Stimulated activated CD4-positive, alpha-beta T cell treated with anti-CD3 and anti-CD28 coated beads, Interleukin-4, amount 100 ng/mL, for 4 hours (primary cell): ENCODE measurements at places on chromosomes 11 and 22.

DNA sequence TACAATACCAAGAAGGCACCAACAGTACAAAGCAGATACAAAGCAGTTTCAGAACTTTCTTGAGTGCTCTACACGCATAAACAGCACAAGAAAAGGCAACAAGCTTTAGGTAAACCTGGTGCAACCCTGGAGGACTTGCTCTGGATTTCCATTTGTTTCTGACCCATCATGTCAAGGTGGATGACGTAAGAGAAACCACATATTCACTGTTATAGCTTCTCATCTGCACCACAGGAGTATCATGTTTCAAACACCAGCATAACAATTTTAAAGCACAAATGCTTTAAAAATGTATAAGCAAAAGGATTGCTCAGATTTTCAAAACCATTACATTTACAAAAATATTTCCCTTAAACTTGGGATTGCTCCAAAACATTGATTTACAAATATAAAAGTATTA, 25.0 kb upstream of the YPEL1 start:
- no peak for DNase-seq

GRCh38 chr22:25729016-25729995, 12.7 kb upstream of the MYO18B start:
- no peak for DNase-seq

DNA sequence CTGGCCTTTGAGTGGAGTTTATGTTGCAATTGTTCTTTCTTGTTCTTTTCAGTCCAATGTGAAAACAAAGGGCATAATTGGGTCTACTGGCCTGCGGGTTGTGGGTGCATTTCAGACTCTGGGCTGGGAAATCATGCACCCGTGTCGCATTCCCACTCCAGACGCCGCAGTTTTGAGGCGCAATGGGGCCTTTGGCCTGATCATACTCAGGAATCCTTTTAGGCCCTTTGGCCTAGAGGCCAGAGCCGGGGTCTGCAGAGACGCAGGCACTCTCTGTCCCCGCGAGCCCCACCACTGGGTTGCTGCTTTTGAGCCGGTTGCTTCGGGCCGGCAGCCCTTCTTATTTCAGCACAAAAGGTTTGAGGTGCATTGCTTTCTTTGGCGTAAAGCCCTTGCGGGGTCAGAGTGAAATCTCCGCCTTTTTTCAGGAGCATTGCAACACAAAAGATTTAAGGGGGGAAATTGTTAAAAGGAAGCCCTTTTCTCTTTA, 48.4 kb upstream of the DBX1 start:
- DNase-seq: no peak

- DNase-seq: no peak
Observed at GRCh38 chr11:13944911-13945425, 17.6 kb upstream of the SPON1 start.

DNA sequence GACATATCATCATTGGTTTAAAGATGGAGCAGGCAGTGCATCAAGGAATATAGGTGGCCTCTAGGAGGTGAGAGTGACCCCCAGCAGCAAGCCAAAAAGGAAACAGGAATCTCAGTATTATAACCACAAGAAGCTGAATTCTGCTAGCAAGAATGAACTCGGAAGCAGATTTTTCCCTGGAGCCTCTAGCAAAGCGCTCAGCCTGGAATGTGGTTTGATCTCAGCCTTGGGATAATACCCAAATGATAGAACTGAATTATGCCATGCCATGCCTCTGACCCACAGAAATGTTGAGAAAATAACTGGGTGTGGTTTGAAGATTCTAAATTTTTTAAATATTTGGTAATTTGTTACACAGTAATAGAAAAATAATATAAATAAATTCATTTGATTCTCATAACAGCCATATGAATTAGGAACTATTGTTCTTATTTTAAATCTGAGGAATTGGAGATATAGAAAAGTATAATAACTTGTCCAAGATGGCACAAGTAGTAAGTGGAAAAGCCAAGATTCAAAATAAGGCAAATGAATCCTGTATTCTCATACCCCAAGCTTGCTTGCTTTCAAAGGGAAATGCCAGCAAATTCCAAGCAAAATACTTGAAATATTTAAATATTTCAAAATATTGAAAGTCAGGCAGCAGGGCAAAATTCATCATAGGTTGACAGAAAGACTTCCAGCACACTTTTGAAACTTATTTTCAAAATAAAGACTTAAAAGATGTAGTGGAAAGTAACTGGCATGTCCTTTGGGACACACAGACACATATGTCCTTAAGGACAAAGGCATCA, 567.4 kb downstream of the KCNA4 start:
- no peak for DNase-seq

DNA sequence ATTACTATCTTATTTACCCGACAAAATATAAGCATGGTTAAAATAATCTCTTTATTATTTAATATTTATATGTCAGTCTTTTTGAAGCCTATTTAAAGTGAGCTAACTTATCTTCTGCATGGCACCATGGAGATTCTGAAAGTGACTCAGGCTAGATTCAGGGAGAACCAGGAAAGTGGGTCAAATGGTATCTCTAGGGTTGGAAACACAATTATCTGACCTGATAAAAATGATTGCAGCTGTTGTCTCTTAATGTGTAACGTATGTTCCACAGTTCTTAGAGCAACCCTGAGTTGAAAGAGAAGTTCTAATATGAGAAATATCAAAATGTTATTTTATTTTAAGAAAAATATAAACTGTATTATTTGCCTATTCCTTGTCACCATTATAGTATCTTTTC, 143.1 kb upstream of the CARD18 start:
- no peak for DNase-seq

DNA sequence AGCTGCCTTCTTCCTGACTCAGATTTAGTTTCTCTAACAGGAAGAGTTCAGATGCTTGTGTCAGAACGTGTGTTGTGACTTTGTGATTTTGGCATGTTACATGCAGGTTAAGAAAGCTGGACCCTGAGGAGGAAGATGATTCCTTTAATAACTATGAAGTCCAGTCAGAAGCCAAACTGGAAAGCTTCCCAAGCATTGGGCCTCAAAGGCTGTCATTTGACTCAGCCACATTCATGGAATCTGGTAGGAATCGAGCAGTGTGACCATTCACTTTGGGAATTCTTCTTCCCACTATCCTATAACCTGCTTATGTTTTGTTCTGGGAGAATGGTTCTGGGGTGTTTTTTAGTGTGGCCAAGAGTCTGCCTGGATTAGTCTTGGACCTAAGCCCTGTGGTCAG, 48.0 kb downstream of the CABIN1 start:
- no peak for DNase-seq
